GM20000 (cell line): ENCODE measurements at places on chromosomes 4 and X.

DNA sequence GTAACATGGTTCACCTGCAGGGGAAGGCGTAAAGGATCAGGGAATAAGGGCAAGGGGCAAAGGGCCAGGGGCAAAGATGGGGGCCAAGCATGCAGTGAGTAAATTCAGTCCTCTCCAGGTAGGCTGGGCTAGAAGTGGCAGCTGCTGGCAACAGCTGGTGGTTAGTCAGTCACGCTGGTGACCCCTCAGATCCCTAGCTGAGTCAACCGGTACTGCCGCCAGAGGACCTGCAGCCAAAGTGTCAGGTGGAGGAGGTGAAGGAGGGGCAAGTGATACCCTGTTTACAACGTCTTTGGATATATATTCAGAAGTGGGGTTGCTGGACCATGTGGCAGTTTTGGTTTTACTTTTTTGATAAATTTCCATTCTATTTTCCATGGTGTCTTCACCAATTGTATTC, 24.6 kb upstream of the NAP1L2 start:
- no peak for DNase-seq

GRCh38 chr4:79341893-79342653, 16.2 kb upstream of the NAA11 start:
- DNase-seq: no peak

- DNase-seq: no peak
These were observed 262.6 kb downstream of the ADGRL3 start for GRCh38 chr4:61462451-61463326.

DNA sequence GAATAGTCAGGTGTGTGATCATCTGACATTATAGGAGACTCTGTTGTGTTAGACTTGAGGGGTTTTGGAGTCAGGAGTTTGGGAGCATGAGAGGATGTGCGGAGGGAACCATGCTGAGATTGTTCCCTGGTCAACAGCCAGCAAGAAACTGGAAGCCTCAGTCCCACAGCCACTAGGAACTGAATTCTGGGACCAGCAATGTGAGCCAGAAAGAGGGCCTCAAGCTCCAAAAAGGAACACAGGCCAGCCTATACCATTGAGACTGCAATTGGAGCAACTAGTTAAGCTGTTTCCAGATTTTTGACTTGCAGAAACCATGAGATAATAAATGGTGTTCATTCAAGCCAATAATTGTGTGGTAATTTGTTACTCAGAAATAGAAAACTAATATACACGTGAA, 8.7 kb upstream of the ADH1B start:
- DNase-seq: no peak

- DNase-seq: peak; percentile 74
These were observed 5.4 kb upstream of the CCDC120 start for GRCh38 chrX:49053223-49054072.

- no peak for DNase-seq
These were observed 639.7 kb downstream of the TRIML1 start for GRCh38 chr4:188778905-188779304.

DNA sequence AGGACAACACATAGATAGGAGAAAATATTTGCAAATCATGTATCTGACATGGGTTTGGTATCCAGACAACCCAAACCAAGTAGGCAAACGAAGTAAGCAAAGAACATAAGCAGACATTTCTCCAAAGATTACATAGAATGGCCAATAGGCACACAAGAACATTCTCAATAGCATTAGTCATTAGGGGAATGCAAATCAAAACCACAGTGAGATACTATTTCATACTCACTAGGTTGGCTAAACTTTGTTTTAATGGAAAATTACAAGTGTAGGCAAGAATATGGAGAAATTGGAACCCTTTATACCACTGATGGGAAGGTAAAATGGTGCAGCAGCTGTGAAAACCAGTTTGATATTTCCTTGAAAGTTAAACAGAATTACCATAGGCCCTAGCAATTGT, 74.7 kb downstream of the CHRNA9 start:
- DNase-seq: no peak

DNA sequence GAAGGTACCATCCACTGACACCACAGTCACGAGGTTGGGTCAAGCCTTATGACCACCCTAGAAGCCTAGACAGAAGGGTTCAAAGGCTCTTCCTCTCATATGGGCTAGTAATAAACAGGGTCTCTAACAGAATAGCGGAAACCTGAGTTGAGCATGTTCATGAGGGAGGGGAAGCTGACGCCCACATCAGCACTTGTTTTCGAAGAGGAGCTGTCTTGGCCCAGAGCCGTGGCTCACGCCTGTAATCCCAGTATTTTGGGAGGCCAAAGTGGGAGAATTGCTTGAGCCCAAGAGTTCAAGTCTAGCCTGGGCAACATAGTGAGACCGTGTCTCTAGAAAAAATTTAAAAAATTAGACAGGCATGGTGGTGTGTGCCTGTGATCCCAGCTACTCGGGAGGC, 21.5 kb upstream of the TMSB4X start:
- DNase-seq: no peak

DNA sequence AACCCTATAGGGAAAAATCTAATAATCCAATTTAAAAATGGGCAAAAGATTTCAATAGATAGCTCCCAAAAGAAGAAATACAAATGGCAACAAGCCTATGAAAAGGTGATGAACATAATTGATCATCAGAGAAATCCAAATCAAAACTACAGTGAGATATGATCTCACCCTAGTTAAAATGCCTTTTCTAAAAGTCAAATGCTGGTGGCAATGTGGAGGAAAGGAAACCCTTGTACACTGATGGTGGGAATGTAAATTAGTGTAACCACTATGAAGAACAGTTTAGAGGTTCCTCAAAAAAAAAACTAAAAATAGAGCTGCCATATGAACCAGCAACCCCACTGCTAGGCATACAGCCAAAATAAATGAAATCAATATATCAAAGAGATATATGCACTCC, 44.5 kb downstream of the STPG2 start:
- DNase-seq: no peak

- DNase-seq: no peak
These were observed 27.3 kb upstream of the RAPGEF2 start for GRCh38 chr4:159075531-159075932.

DNA sequence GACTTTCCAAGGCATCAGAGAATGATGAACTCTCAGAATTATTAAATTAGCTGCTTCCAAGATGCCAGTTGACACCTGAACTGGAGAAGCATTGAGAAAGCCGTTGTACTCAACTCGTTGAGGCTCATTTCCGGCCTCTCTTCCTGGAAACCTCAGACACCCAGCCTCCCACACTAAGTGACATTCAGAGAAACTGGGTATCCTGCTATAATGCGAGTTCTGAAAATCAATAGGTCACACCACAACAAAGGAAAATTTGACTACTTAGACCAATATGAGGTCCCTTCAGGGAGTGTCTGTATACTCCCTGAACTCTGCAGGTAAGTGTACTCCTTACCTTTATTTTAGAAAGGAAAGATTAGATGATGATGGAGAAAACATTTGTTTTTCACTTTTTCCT, 51.2 kb downstream of the ENPEP start:
- no peak for DNase-seq
